ENCODE measurements at places on chromosomes 3 and 15.

DNA sequence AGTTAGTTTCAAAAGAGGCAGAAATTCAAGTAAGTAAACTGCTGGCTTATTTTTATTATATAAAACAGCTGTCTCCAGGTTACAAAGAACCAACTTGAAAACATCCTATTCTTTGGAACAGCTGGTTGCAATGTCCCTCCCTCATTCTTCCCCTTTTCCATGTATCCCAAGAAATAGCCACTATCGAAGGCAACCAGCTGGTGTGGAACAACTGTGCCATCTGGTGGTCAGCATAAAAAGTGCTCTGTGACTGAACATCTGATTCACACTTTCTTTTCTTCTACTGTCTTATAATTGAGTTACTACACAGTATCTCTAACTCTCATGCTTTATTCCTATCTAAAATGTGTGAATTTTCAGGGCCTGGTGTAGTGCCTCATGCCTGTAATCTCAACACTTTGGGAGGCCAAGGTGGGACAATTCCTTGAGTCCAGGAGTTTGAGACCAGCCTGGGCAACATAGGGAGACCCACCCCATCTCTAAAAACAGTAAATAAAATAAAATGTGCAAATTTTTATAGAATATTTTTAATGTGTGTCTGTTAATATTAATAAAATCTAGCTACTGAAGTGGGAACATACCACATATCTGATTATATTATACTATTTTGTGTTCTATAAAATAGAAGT is 9.6 kb downstream of the OSBPL11 start:
- no peak for DNase-seq

DNA sequence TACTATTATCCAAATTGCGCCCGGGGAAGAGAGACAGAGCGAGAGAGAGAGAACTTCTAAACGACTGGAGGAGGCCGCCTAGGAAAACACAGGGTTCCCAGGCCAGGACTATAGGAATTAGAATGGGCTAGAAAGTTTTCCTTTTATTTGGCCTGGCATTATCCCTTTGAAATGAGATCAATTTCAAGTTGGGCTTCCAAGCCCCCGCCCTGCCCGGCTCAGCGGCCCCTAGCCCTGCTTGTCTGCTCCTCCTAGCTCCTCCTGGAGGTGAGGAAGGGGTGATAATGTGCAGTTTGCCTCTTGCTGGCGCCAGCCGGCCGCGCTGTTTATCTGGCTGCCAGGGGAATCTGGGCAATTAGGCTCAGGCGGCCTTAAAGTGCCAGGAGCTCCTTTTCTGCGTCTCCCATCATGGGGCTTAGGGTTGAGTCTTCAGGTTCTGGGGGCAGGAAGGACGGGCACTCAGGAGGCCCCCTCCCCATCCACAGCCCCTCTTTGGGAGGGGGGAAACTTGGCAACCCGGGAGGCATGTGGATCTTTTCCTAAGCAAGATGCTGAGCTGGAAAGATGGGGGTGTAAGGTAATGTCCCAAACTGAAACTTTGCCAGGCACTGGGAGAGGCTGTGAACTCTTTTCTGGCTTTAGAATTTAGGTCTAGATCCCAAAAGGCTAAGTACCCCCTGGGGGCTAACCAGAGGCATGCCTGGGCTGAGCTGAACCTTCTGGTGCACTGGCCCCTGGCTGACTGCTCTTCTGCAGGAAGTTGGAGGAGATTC is 5.5 kb downstream of the SMAD6 start:
- no peak for DNase-seq

- no peak for DNase-seq
These were observed 26.6 kb downstream of the GP9 start for GRCh38 chr3:129087138-129087702.

DNA sequence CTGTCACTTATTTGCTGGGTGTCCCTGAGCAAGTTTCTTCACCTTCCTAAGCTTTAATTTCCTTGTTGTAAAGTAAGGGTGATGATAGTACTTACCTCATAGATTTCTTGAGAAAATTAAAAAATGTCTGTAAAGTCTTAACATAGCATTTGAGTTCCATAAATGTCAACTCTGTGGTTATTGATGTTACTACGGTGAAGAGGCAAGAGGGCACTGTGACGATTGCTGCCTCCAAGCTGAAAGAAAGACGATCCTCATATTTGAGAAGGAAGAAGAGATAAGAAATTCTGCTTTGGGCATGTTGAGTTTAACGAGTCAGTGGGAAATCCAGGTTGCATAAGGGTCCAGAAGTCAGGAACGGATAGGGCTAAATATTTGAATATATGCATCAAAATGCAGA is 240.8 kb upstream of the ZPLD1 start:
- DNase-seq = no peak

GRCh38 chr3:12393894-12394293 is 90.4 kb upstream of the TSEN2 start:
- DNase-seq = no peak

- DNase-seq = no peak
These were observed 1.6 kb upstream of the PCSK6 start for GRCh38 chr15:101490922-101491733.

DNA sequence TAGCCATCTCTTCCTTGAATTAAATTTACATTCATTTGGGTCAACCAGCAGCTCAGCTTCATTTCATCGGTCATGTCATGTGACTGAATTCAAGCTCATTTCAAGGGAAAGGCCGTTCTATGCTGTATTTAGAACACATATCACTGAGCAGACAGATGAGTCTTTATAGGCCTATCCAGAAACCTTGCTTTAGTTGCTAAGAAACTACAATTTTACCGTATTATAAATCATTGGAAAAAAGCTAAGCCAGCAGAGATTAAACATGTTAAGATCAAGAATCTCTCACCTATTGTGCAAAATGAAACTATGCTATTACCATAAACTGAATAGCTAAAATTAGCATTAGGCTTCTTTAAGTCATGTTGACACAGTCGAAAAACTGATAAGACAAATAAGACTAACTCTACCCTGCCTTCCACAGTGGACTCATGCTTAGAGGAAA is 2.2 kb downstream of the NPTN start:
- DNase-seq = no peak

- DNase-seq = no peak
These were observed 149.4 kb downstream of the VGLL4 start for GRCh38 chr3:11494131-11494916.

DNA sequence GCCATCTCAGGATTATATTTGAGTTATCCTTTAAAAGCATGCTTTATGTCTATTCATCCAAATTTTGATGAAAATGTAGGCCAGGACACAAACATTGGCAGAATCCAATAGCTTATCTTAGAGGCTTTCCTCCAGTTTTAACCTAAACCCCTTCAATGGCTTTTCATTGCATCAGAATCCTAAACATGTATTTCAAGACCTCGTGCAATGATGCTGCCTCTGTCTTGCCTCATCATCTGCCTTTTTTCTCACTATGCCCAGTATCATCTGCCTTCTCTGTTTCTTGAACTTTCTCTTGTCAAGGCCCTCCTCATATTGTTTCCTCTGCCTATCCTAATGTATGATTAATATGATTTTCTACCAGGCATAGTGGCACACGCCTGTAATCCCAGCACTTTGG is 76.1 kb upstream of the MAP4 start:
- no peak for DNase-seq

DNA sequence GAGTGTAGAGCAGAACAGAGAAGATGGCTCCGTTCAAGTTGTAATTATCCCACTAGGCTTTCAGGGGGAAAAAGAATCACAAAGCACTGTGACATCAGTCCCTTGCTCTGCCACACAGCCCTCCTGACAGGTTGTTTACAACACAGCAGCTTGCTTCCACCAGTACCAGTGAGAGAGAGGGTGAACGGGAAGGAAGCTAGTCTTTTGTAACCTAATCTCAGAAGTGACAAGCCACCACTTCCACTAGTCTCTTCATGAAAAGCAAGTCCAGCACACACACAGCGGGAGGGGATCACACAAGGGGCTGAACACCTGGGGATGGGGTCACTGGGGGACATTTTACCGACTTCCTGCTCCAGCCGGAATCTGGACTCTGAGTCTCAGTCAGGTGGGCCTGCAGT is 86.3 kb downstream of the FAM81A start:
- DNase-seq = no peak

GRCh38 chr15:29942548-29942947 is 120.3 kb upstream of the TJP1 start:
- DNase-seq = no peak

DNA sequence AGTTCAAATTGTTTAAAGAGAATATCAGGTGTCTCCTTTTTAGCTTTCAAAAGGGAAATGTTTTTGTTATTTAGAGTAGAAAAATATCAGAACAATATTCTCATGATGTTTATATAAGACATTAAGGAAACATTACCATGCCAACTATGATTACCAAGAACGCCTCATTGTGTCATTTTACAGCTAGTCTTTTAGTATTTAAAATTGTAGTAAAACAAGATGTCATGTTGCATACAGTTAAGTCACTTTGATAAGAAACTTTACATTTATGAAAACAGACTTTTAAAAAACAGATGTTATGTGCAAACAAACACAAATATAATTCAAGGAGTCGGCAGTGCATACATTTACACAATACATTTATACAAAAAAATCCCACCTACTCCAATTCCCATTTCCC is 4.4 kb downstream of the PLSCR4 start:
- DNase-seq = no peak

GRCh38 chr3:105284876-105285275 is 81.8 kb upstream of the ALCAM start:
- no peak for DNase-seq
